Activated B cell treated with CpG ODN at 0.5 μM for 24 hours (primary cell): ENCODE measurements at places on chromosomes 2 and 18.

DNA sequence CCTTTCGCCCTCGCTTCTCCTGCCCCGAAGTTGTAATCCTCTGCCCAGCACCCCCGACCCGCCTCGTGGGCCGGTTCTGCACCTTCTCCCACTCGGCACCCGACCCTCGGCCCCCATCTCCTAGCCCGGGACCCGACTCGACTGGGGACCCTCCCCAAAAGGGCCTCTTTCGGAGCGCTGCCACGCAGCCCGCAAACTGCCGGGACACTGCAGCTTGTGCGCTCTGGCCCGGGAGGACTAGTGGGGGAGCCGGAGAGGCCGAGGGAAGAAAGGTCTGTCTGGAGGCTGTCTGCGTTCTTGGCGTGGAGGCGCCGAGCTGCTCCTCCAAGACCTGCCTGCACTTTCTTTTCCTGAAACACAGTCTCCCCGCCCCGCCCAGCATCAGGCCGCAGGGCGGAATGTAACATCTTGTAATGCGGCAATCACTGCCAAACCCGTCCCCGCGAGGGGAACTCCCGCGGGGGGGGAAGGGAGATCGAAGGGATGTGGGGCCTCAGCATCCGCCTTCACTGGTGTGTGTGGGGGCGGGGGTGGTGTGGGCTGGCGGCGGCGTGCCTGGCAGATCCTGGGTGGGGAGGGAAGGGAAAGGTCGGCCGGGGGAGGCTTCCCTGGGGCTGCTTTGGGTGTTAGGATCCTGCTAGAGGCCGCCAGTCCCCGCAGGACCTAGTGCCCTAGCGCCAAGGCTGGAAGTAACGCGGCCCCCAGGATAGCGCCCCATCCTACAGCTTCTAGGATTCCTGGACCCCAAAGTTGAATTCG lies 7.4 kb downstream of the DLX2 start:
- DNase-seq: no peak

DNA sequence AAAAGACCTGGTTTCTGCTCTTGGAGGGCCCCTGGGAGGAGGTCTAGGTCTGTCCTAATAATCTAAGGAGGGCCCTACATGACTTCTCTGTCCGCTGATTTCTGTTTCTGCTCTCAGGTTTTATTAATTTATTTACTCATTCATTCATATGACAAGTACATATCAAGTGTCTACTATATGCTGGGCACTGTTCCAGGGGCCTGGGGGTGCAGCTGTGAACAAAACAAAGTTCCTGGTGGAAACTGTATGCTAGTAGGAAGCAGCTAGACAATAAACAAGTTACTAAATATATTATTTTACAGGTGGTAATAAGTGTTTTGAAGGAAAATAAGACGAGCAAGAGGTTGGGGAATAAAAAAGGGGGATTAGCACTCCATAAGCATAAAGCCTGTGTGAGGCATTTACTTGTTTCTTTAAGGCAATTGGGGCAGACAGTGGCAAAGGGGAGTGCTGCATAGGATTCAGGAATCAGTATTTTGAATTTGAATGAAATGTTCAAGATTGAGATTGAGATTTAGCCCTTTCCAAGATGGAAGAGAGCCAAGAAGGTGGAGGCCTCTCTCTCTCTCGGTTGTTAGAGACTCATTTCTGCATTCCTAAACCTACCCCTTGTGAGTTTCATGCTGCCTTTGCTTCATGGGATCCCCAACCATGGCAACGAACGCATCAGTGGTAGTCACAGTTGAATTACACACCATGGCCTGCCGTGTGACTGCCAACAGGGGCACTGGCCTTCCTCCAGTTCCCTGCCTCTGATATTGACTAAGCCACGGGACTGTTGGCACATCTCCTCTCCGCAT lies 28.3 kb downstream of the DRC1 start:
- no peak for DNase-seq

GRCh38 chr2:54459037-54459441 lies 2.9 kb downstream of the SPTBN1 start:
- no peak for DNase-seq

- no peak for DNase-seq
Observed at GRCh38 chr18:49031511-49032188, 80.9 kb upstream of the SMAD7 start.

GRCh38 chr18:13611142-13611600 lies 115.2 kb downstream of the FAM210A start:
- peak; percentile 57 for DNase-seq

DNA sequence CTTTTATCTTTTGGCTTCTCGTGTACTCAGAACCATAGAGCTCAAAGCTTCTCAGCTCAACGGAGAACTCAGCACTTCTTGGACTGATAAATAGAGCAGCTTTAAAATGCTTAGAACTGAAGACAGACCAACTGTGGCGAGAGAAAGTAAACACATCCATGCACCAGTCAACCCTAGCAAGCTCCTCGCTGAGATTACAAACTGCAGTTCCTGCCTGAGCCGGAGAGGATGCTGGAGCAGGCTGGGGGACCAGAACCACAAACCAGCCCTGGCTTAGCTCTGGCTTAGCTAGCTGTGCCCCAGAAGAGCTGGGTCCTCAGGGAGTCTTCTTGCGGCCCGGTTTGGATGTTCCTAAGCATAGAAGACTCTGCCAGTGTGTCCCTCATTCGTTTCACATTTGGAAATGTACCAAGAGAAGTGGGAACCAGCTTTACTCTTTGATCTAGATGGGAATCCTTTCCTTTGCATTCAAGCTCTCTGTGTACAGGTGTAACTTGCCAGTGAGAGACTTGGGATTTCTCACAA lies 5.6 kb downstream of the PAX8 start:
- DNase-seq: no peak

GRCh38 chr2:23379220-23379695 lies 5.7 kb upstream of the KLHL29 start:
- DNase-seq: no peak
